CD8-positive, alpha-beta memory T cell (primary cell): ENCODE measurements at places on chromosomes 11 and 22.

- DNase-seq: no peak
These were observed 78.9 kb downstream of the SFI1 start for GRCh38 chr22:31575190-31575589.

DNA sequence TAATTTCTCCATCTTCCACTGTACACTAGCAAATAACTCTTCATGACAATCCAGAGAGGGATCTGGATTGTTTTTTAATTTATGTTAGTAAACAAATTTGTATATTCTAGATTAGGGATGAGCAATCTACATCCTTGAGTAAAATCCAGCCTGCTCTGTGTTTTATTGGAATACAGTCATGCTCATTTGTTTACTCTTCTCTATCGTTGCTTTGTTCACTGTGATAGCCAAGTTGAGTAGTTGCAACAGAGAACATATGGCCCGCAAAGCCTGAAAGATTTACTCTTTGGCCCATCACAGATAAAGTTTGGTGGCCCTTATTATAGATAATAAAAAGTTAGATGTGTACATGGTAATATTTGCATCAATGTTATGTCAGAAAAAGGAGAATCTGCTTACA lies 6.2 kb upstream of the BLID start:
- DNase-seq: no peak

GRCh38 chr22:30408388-30409102 lies 11.7 kb downstream of the SEC14L2 start:
- no peak for DNase-seq

DNA sequence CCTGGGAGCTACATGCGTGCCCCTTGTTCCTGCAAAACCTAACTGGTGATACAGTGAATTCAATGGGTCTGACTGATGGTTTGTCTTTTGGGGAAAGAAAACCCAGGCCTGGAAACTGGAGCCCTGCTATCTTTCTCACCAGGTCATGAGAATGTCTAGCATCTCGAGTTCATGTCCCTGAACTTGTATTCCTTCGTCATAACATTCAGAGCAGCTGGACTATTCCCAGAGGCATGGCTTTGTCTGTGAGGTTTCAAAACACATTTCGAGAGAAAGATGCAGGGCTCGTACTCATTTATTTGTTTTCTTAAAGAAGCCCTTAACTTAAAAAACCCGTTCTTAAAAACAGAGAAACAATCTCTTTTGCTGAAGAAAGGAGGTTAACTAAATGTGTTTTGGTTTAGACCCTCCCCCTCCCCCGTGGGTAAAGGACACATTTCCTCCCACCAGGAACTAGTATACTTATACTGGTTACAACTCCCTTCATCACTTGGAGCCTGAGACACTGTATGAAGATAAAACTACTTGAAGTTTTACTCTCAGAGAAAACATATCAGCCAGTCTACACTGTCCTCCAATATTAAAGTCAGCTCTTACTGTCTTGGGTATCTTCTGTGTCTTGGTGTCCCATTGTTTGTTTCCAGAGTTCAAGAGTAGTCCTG lies 43.2 kb downstream of the ME3 start:
- DNase-seq: no peak

- no peak for DNase-seq
These were observed 83.9 kb upstream of the SNX19 start for GRCh38 chr11:130999992-131000770.

GRCh38 chr11:106723071-106723470 lies 295.2 kb downstream of the GUCY1A2 start:
- DNase-seq: no peak

GRCh38 chr22:40036591-40037225 lies 42.0 kb downstream of the FAM83F start:
- DNase-seq: peak; percentile 18

- DNase-seq: no peak
These were observed 154.7 kb downstream of the BLID start for GRCh38 chr11:121961321-121961801.

DNA sequence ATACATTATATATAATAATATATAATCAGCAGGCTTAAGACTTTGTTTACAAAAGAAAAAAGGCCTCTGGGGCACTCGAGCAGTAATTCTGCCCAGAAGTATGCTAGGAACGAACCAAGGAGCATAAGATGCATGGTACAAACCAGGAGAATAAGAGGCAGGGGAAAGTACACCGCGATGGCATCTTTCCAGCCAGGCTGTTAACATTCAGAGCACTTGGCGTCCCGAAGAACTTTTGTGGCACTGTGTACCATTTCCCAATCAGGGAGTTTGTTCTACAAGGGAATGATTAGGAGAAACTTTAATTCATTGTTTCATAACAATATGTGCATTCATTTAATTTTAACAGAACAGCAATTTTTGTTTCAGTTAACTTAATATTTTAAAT lies 125.1 kb downstream of the WT1 start:
- no peak for DNase-seq

- DNase-seq: no peak
These were observed 865 bp downstream of the RBM14 start for GRCh38 chr11:66617155-66617834.
